Bronchial smooth muscle cell (primary cell): ENCODE measurements at places on chromosomes 5 and 9. TPM values are rescaled to one million over a fixed set of nuclear protein-coding genes. Genes with fewer than 3 reads are reported as not detected.

ARSI gene
- 9.9 and 16.3 TPM in 2 replicates for total RNA-seq

TNC gene
- total RNA-seq: 20.2 and 81.0 TPM in 2 replicates

TESK1 gene
- 7.3 and 11.9 TPM in 2 replicates for total RNA-seq

CDH9 gene
- total RNA-seq: not detected in 2 replicates

P4HA2 gene
- 199 and 465 TPM in 2 replicates for total RNA-seq

LMX1B gene
- not detected in 2 replicates for total RNA-seq

CCDC192 gene
- total RNA-seq: not detected in 2 replicates

PCDHA1 gene
- total RNA-seq: under 0.01 TPM in 2 replicates

IRX1 gene
- total RNA-seq: 0.09 TPM in 1 of 2 replicates, not detected in the other

GPR150 gene
- under 0.01 and 0.32 TPM in 2 replicates for total RNA-seq
